ENCODE measurements at places on chromosomes 16 and 17. TPM values are rescaled to one million over a fixed set of nuclear protein-coding genes. Genes with fewer than 3 reads are reported as not detected.

CBFA2T3 gene
- under 0.01 TPM for total RNA-seq

TMEM107 gene
- total RNA-seq: 45.3 TPM

CHP2 gene
- not detected for total RNA-seq

ARHGDIG gene
- total RNA-seq: not detected

C1QTNF8 gene
- total RNA-seq: not detected

MED9 gene
- 9.1 TPM for total RNA-seq

HMOX2 gene
- 114 TPM for total RNA-seq

PLCG2 gene
- total RNA-seq: 17.2 TPM

ITGA3 gene
- 120 TPM for total RNA-seq

KRTAP3-2 gene
- total RNA-seq: not detected
